Mesendoderm (in vitro differentiated cells): ENCODE measurements at places on chromosomes 4 and X.

DNA sequence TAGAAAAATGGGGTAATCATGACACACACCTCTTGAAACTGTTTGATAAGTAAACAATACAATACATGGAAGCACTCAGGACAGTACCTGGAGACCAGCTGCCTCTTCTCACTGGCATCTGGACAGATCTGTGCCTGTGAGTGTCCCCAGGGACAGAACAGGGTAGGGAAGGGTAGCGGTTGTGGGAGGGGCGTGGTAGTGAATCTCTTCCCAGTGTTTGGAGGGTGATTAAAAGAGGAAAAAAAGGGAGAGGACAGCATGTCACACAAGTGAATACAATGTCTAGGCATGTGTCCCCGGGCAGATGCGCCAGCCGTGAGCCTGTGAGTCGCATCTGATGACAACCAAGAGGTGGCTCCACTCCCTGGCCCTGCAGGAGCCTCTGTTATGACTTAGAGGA is 138.8 kb upstream of the MSX1 start:
- no peaks in the 10 kb centered on the region for H3K27me3 ChIP-seq
- H3K27ac ChIP-seq = no peak overlapping the region
- no peaks in the 10 kb centered on the region for H3K4me1 ChIP-seq
- H3K4me3 ChIP-seq = no peak overlapping the region

DNA sequence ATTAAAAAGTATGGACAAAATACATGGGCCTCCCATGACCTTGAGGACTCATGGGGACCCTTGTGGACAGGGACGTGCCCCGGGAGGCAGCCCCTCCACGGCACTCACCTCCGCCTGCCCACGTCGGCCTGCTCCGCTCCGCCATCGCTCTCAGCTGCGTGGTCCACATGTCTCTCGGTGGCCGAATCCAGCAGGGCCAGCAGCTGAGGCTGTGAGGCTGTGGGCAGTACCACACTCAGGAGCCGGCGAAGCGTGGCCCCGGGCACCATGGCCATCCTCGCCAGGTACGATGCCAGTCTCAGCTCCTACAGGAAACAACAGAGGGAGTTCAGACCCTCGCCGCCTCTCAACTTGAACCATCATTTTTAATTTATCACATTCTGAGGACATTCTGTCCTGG is 140.0 kb downstream of the EVC2 start:
- no peaks in the 10 kb centered on the region for H3K36me3 ChIP-seq
- no peaks in the 10 kb centered on the region for H3K4me1 ChIP-seq
- H3K27me3 ChIP-seq = no peaks in the 10 kb centered on the region
- no peak for DNase-seq
- H3K4me3 ChIP-seq = no peak overlapping the region

- DNase-seq = no peak
- H3K4me1 ChIP-seq = no peaks in the 10 kb centered on the region
- H3K27ac ChIP-seq = no peak overlapping the region
Measured at GRCh38 chr4:100539706-100540105, 21.9 kb upstream of the EMCN start.

DNA sequence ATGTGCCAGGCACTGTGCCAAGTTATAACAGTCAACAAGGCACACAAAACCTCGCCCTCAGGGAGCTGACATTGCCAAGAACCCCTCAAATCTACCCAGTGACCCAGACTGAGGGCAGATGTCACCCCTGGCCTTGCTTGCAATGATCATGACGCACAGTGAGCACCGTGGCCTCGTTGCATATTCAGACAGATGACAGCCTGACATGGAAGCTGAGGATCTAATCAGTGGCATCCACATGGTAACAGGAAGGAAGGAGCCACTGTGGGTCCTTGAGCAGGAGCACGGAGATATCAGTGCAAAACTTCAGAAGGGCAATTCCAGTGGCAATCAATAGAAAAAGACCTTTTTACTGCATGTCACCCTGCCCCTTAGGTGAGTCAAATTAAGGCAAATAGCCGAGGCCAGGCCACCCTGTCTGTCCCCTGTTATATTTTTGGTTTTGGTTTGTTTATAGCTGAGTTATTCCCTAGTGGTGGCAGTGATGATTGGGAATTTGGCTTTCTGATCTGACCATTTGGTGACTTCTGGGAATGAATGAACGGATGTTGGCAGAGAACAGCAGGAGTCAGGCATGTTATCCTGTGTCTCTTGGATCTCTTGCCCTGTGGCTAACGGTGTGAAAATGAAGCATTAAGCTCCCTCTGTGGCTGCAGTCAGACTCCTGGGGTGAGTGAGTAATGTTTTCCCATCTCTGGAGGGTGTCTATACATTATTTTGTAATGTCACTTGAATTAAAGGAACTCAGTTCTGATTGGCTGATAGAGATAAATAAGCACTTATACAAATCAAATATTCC is 20.4 kb downstream of the WDR13 start:
- H3K27me3 ChIP-seq = no peaks in the 10 kb centered on the region
- DNase-seq = peak; percentile 62
- H3K36me3 ChIP-seq = no peaks in the 10 kb centered on the region
- H3K4me1 ChIP-seq = no peaks in the 10 kb centered on the region
- H3K4me3 ChIP-seq = no peak overlapping the region

- no peaks in the 10 kb centered on the region for H3K36me3 ChIP-seq
- peaks cover 1% of the 10 kb centered on the region for H3K4me1 ChIP-seq
- H3K27me3 ChIP-seq = no peaks in the 10 kb centered on the region
Measured at GRCh38 chr4:40314951-40315350, 20.2 kb upstream of the CHRNA9 start.

GRCh38 chrX:38868941-38869401 is 67.7 kb downstream of the MID1IP1 start:
- H3K27me3 ChIP-seq = no peaks in the 10 kb centered on the region
- no peak for DNase-seq
- peaks cover 2% of the 10 kb centered on the region for H3K4me1 ChIP-seq
- no peaks in the 10 kb centered on the region for H3K36me3 ChIP-seq
- H3K27ac ChIP-seq = no peak overlapping the region
